Uterus (tissue), 4 donors: ENCODE measurements at places on chromosomes 3 and 15. TPM values are rescaled to one million over a fixed set of nuclear protein-coding genes. Genes with fewer than 3 reads are reported as not detected.

The SNURF gene
- total RNA-seq = 23.2 TPM

The SST gene
- total RNA-seq = not detected

The FAM81A gene
- total RNA-seq = 4.4 TPM

DNA sequence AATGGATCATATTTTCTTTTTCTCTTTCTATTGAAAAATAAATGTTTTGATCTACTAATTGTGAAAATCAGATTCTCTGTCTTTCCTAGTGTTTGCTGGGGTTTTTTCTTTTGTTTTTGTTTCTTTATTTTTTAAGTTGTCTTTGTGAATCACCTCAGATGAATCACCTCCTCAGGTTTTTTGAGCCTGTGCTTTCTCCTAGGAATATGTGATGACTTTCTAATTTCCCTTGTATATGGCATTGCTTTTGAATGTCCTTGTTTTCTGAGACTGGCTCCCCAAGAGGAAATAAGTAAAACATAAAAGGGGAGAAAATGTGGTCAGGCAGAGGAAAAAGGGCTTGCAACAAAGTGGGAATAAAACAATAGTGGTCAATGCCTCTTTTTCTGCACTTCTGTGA is 750.0 kb downstream of the ZPLD1 start:
- no peak for DNase-seq

DNA sequence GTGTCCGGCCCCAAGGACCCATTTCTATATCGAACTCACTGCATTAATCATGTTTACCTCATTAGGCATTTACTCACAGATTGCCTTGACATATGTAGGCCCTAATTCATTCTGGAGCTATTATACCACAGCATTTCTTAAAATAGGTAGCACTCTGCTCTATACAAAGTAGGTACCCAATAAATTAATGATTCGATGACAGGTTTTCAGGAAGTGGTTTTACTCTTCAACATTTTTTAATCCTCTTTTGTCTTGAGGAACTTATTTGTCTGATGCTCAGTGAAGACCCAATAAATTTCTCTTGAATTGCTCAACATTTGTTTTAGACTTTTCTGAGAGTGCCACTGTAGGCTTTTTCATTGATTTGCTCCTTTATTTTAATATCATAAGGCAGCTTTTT is 12.1 kb downstream of the TGFBR2 start:
- DNase-seq = no peak

DNA sequence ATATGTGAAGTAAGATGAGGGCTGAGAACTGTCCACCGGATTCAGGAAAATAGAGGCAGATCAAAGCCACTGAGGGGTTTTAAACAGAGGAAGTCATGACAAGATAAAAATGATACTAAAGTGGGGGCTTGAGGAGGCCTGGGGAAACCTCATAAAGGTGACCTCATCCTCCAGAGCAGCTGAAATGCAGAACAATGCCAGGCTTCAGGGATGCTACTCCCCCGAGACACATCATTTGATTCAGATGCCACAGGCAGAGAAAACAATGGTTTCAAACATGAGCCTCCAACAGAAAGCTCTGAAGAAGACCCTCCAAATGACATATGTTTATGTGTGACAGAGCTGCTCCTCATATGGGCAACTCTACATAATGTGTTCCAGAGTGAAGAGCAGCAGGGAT is 6.4 kb downstream of the CFAP20DC start:
- no peak for DNase-seq

- DNase-seq = no peak
Observed at GRCh38 chr3:108219336-108219735, 2.9 kb downstream of the IFT57 start.

DNA sequence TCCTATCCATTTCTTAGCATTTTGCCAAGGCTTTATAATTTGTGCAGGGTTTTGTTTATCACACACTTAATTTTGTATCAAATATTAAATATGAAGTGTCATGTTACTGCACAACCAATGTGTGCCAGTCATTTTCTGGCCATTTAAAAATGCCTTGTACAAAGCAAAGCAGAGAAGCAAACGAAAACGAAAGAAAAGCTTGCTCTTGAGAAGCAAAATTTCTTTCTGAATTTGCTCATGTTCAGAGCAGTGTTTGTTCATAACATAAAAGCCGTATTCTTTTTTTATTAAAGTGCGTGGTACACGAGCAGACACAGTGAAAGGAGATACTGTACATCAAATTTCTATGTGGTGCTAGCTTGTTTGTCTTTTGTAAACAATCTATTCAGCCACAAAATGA is 792.6 kb downstream of the NAALADL2 start:
- DNase-seq = no peak
